ENCODE measurements at places on chromosomes 6 and 20. TPM values are rescaled to one million over a fixed set of nuclear protein-coding genes. Genes with fewer than 3 reads are reported as not detected.

- DNase-seq, result no peak
- H3K4me1 ChIP-seq, result no peaks in the 10 kb centered on the region
- no peaks in the 10 kb centered on the region for H3K27me3 ChIP-seq
- no peak overlapping the region for H3K4me3 ChIP-seq
Measured at GRCh38 chr20:12744037-12744436, 264.7 kb upstream of the SPTLC3 start.

GRCh38 chr6:20432692-20433091, 31.0 kb downstream of the E2F3 start:
- H3K36me3 ChIP-seq, result peaks cover 26% of the 10 kb centered on the region
- peaks cover 8% of the 10 kb centered on the region for H3K4me1 ChIP-seq
- DNase-seq, result no peak

GRCh38 chr6:120493505-120493904, 840.8 kb downstream of the TBC1D32 start:
- no peak for DNase-seq
- H3K27ac ChIP-seq, result no peak overlapping the region
- no peaks in the 10 kb centered on the region for H3K27me3 ChIP-seq
- H3K4me3 ChIP-seq, result no peak overlapping the region

DNA sequence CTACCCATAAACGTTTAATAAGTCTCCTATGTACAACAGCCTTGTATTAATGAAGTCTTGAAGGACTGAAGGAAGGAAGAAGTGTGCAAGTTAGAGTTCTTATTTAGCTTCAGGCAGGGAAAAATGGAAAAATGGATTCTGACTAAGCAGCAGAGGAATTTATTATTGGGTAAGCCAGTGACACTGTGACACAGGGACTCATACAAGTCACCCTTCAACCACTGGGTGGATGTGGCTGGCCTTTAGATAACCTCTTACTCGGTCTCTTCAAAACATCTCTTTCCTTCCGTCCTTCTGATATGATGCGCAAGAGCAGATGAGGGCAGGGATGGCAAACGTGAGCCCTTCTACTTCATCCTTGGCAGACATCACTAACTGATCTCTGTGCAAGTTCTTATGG, 145.6 kb downstream of the DHX35 start:
- H3K27ac ChIP-seq, result no peak overlapping the region
- DNase-seq, result no peak
- no peak overlapping the region for H3K4me3 ChIP-seq
- H3K36me3 ChIP-seq, result no peaks in the 10 kb centered on the region

- no peak for DNase-seq
- peaks cover 15% of the 10 kb centered on the region for H3K4me1 ChIP-seq
- no peaks in the 10 kb centered on the region for H3K27me3 ChIP-seq
- no peak overlapping the region for H3K27ac ChIP-seq
Measured at GRCh38 chr6:100210137-100211117, 216.4 kb upstream of the MCHR2 start.

DNA sequence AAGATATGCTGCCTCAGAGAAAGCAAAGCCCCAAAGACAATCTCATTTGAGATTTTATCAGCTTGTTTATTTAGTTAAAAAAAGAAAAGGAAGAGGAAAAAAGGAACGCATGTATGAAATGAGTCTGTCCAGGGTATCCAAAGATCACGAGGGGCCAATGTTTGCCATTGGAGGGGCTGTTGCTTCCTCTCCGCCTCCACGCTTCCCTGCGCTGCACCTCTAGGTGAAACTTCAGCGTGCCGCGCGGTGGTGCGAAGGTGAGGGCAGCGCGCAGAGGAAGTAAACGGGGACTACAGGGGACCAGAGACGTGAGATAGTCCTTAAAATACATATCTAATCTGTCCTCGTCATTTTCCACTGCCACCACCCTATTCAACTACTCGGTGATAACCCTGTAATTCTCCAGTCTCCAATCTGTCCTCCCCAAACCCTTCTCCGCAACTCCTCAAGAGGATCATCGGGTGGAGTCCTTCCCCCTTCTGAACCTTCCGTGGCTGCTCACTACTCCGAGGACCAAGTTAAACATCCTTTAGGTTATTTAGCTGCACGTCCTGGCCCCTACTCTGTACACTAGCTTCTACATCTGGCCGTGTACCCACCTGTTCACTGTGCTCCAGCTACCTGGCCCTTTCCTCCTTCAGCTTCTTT, 1.1 kb upstream of the DCBLD1 start:
- peaks cover 8% of the 10 kb centered on the region for H3K27me3 ChIP-seq
- peaks cover under 1% of the 10 kb centered on the region for H3K36me3 ChIP-seq
- peak overlapping the region; percentile 79 for H3K4me3 ChIP-seq
- no peak for DNase-seq

- H3K4me3 ChIP-seq, result no peak overlapping the region
- no peaks in the 10 kb centered on the region for H3K36me3 ChIP-seq
- no peak overlapping the region for H3K27ac ChIP-seq
- DNase-seq, result no peak
- no peaks in the 10 kb centered on the region for H3K4me1 ChIP-seq
- H3K27me3 ChIP-seq, result no peaks in the 10 kb centered on the region
Measured at GRCh38 chr20:5524896-5525295, 208.1 kb upstream of the PROKR2 start.

GRCh38 chr6:20454204-20454824, 52.6 kb downstream of the E2F3 start:
- peaks cover 20% of the 10 kb centered on the region for H3K4me1 ChIP-seq
- DNase-seq, result no peak
- peaks cover 27% of the 10 kb centered on the region for H3K36me3 ChIP-seq
- no peaks in the 10 kb centered on the region for H3K27me3 ChIP-seq

DNA sequence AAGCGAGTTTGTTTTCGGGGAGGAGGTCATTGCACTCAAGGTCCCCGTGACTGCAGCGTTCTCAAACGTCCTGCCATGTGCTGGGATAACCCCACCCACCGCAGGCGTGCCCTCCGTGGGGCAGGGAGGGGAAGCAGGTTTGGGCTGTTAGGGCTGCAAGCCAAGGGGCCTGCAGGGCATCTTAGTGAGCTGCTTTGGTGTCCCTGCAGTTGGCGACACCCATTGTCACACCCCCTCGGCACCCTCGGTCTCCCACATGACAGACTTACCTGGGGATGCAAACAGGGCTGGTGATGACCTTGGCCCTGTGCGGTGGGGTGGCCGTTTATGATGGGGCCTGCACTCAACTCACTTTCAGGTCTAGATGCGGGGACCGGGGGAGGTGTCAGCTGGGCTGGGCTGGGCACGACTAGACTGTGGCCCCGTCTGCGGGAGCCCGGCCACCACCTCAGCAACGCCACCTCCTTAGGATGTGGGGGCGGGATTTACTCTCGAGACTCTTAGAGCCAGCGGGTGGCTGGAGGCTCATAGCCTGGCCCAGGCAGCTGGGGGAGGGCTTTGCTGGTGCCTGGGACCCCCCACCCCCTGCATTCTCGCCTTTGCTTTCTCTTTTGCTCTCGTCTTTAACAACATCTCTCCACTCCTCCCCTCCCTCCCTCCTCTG, 6.5 kb upstream of the GATA5 start:
- DNase-seq, result no peak
- H3K36me3 ChIP-seq, result no peaks in the 10 kb centered on the region
- H3K27me3 ChIP-seq, result peaks cover 36% of the 10 kb centered on the region
- no peak overlapping the region for H3K27ac ChIP-seq

GRCh38 chr20:2799688-2800520, 523 bp downstream of the CPXM1 start:
- H3K4me1 ChIP-seq, result peaks cover 16% of the 10 kb centered on the region
- H3K27ac ChIP-seq, result peak overlapping the region; percentile 91
- peaks cover 24% of the 10 kb centered on the region for H3K27me3 ChIP-seq
- DNase-seq, result no peak
- H3K4me3 ChIP-seq, result peak overlapping the region; percentile 95

- no peaks in the 10 kb centered on the region for H3K36me3 ChIP-seq
- no peak for DNase-seq
- no peak overlapping the region for H3K27ac ChIP-seq
- H3K4me3 ChIP-seq, result no peak overlapping the region
- no peaks in the 10 kb centered on the region for H3K27me3 ChIP-seq
Measured at GRCh38 chr6:154921482-154921881, 73.6 kb upstream of the TIAM2 start.

- H3K4me1 ChIP-seq, result no peaks in the 10 kb centered on the region
- no peak overlapping the region for H3K4me3 ChIP-seq
- H3K27me3 ChIP-seq, result peaks cover 3% of the 10 kb centered on the region
- no peaks in the 10 kb centered on the region for H3K36me3 ChIP-seq
- DNase-seq, result no peak
Measured at GRCh38 chr20:3698591-3699001, 13.8 kb downstream of the SIGLEC1 start.

DNA sequence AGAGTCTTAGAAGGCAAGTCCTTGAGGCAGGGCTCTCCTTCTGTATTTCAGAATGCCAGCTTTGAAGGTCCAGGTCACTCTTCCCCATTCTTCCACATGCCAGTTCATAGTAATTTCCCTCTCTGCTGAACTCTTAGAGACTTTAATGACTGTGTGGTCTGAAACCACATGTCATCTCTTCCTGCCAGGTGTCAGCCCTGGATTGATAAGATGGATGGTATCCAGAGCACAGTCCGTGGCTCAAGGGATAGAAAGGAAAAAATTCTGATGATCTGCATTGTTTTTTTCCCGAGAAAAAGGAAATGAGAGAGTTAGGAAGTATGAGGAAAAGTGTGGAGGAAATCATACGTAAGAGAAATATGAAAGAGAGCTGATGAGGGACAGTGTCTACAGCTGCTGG, 250.9 kb downstream of the TPBG start:
- H3K4me3 ChIP-seq, result no peak overlapping the region
- H3K27me3 ChIP-seq, result no peaks in the 10 kb centered on the region
- H3K36me3 ChIP-seq, result no peaks in the 10 kb centered on the region
- DNase-seq, result no peak
- no peak overlapping the region for H3K27ac ChIP-seq

Gene CST4
- total RNA-seq, result not detected

Gene ZC3H12D
- 0.48 TPM for total RNA-seq

Gene HLA-DOA
- 5.6 TPM for total RNA-seq

Gene C4A
- 13.1 TPM for total RNA-seq

Gene MLN
- total RNA-seq, result not detected

Gene KHDC1
- total RNA-seq, result 8.0 TPM

Gene GPSM3
- total RNA-seq, result 6.5 TPM

Gene RPS10
- total RNA-seq, result 1,174 TPM

Gene PTGIS
- total RNA-seq, result 19.3 TPM

Data from progenitor cell of endocrine pancreas (in vitro differentiated cells).